ENCODE measurements at places on chromosomes 16 and 17.

DNA sequence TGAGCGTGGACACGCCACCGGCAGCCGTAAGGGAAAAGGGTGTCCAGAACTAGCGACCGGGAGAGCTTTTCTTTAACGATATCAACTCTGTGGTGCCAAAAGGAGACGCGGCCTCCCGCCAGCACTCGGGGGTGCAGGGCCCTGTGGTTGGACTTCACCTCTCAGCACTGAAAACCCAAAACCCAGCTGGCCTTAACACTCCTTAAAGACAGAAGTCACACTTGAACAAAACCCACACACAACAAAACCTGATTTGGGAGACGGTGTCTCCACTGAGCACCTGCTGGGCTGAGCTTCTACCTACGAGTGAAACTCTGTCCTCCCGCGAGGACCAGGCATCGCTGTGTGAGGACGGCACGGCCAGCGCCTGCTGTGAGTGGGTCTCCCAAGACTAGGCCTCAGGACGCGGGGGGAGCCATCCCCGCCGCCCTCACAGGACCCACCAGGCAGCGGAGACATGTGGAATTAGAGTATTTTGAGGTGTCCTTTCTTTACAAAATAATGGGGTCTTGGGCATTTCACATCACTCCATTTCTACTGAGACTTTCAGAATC lies 46.7 kb downstream of the WDR45B start:
- ATAC-seq: no peak

DNA sequence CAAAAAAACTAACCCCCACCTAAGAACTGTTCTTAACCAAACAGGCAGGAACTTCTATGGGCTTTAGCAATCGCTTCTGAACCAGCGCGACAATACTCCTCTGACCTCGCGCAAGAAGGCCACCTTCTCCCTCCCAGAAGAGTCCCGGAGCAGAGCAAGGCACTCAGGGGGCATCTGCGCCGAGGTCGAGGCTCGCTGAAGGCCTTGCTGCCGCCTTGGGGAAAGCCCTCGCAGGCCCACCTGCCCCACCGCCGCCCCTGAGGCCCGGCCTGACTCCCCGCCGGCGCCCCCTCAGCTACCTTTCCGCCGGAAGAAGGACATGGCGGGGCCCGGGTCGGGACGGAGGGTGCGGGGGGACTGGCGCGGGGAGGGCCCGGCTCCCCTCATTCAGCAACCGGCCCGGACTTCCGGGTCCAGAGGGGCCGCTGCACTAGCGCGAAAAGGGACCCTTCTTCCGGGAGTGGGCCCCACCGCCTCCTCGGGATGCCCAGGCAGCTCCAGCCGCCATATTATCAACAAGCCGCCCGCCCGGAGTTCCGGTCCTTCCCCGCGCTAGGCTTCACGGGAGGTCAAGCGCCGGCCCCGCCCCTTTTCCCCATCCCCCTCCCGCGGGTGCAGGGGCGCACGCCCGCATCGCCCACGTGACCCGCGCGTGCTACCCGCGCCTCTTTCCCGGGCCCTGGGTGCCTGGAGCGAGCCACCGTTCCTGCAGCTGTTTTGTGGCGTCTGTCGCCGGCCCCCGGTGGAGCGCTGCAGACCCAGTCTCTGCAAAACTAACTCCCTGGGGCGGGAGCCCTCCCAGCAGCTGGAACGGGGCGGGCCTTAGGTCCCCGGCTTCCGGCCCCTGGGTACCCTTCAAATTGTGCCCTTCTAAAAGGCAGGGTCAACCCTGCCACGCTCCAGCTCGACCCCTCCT lies at the start of gene AKAP10:
Gene AKAP10 (minus strand): TSS at position 536 of the 916 bp plus-strand sequence. CDS start 149 bp downstream, at position 387.
- ATAC-seq: peak; percentile 90

GRCh38 chr17:39196808-39197291 lies 619 bp downstream of the CACNB1 start:
- ATAC-seq: no peak

- peak; percentile 36 for ATAC-seq
Measured at GRCh38 chr17:45132572-45133463, 503 bp upstream of the PLCD3 start.

DNA sequence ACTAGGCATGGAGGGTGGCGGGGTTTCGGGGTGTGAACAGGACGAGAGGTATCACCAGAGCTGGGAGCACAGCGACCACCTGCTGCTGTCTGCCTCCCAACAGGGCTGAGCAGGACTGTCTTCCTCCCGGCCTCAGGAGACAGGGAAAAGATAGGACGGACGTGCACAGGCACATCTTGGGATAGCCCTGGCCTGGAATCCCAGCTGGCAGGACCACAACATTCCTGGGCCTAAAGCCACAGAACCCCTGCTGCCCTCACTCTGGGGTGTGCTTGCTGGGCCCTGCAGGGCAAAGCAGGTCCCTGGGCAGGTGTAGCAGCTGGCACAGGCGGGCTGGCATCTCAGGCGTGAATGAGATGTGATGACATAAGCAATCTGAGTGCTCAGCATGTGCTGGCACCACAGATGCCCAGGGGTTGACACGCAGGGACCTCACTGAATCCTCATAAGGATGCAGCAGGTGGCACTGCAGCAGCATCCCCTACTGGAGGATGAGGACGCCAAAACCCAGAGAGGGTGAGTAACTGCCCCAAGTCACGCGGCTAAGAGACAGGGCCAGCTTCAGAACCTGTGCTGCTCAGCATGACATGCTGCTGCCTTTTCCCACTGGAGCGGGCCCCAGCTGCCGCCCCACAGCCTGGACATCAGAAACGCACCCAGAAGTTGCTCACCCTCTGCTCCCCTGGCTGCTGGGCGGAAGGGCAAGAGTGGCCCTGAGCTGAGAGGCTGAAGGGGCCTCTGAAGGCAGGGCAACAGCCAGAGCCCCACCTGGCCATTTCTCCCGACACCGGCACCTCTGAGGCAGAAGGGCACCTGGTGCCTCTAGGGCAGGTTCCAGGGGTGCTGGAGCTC lies 7.1 kb downstream of the CORO7 start:
- ATAC-seq: no peak

- ATAC-seq: no peak
Measured at GRCh38 chr16:318628-319027, 33.9 kb downstream of the AXIN1 start.
